SW480 (cell line): ENCODE measurements at places on chromosomes 7 and 10.

- no peak for DNase-seq
These were observed 183.0 kb upstream of the PITRM1 start for GRCh38 chr10:3355536-3355935.

- DNase-seq = no peak
These were observed 250.5 kb downstream of the SDK1 start for GRCh38 chr7:3551536-3551935.

DNA sequence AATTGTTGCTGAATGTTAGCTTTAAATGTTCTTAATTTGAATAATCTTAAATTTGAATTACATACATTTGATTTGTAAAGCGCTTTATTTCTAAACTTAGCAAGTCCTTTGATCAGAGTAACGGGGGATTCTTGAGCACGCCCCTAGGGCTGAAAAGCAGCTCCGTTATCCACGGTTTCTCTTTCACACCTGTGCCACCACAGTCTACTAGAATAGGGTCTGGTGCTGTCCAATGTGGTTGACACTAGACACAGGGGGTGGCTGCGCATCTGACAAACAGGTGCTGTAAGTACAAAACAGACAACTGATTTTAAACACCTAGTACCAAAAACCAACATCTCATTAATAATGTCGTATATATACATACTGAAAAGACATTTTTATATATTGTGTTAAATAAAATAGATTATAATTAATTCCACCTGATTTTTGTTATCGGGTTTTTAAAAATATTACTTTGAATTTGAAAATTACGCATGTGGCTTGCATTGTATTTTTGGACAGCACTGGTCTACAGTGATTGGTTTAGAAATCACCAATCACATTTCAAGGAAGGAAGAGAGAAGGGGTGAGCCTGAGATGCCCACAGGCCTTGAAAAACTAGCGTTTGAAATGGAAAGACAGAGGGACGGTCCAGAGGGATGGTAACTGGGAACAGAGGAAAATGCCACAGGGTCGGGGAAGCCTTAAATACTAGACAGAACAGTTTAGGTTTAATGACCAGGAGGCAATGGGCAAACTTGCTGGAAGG is 7.3 kb downstream of the SEPHS1 start:
- no peak for DNase-seq

GRCh38 chr10:117370205-117370604 is 5.0 kb downstream of the PDZD8 start:
- DNase-seq = no peak

DNA sequence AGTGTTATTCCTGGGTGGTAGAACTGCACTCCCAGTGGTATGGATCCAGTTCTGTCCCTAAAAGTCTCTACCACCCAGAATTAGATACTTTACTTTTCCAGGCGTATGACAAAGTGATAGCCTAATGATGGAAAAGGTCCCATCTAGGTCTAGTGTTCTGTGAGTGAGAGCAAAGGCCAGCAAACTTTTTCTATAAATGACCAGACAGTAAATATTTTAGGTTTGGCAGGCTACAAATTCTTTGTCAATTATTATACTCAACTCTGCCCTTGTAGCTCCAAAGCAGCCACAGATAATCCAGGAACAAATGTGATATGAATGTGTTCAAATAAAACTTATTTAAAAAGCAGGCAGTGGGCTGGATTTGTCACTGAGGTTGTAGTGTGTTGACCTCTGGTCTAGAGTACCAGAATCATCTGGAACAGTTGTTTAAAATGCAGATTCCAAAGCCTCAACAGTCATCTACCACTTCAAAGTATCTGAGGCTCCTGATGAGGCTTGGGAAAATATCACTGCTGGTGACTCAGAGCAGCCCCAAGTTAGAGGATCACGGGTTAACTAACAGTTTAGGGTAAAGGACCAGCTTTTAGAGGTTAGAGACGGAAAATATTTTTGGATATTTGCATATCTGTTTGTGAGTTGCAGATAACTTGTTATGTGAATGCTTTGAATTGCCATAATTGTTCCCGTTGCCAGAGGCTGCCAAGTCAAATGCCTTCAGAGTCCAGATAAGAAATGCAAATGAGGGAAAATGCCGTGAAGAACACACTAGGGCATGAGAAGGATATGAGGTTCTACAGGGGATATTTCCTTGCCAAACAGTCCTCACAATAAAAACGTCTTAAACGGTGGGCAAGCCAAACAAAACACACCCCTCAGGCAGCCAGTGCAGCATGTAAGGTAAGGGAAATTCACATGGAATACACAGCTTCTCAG is 19.4 kb downstream of the NRAP start:
- peak; percentile 83 for DNase-seq

DNA sequence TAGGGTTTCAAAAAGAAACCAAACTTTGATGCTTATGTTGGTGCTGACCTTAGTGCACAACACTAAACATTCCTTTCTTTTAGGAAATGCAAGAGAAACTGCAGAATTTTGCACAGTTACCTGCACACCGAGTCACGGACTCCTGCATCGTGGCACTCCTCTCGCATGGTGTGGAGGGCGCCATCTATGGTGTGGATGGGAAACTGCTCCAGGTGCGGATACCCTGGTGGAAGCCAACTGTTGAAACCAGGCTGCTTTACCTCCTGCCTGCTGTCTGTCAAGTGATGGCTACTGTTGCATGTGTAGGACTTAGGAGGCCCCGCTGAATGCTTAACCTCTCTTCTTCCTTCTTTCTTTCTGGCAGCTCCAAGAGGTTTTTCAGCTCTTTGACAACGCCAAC is 11.7 kb downstream of the CASP2 start:
- peak; percentile 34 for DNase-seq

DNA sequence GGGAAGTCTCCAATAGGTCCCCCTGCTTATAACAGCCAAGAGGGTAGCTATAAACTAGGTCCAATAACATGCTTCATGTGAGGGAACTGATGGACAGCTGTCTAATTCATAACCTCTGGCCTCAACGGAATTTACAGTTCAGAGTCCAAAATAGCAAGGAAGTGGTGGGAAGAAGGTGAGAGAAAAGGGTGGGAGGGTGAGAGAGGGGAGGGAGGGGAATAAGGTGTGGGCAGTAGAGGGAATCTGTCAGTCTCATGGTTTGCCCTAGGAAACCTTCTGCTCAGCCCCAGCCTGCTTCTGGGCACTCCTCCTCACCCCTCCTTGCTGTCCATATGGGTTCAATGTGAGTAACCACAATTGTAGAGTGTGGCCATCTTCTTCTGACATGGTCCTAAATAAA is 133.4 kb upstream of the ADO start:
- DNase-seq = no peak

DNA sequence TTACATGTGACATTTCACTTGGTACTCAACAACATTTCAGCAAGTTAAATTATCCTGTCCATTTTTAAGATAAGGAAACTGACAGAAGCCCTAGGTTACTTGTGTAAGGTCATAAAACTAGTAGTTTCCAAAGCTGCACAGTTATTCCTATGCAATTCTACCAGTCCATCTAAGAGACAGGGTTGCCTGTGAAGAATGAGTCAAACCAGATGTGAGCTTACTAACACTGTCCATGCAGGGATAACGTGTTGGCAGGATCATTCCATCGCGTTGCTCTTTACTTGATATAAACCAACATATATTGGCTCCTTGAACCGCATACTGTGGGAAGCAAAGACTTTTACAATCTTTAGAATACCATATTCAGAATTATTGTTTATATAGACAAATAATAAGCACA is 280.9 kb upstream of the HGF start:
- no peak for DNase-seq

DNA sequence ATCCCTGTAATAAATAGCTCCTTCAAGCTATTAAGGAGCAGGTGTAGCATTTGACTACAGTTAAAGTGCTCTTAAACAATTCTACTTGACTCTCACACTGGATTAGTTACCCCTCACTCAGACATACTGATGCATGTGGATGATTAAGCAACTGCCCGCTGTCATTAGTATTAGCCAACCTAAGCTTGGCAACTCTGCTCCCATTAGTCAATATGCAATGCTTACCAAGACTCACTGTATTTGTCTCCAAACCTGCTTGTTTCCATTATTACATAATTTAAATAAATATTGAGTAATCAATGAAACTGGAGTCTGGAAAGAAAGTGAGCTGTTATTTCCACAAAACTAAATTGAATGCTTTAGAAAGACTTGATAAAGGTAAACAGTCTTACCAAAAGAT is 144.0 kb upstream of the ASAH2 start:
- no peak for DNase-seq

DNA sequence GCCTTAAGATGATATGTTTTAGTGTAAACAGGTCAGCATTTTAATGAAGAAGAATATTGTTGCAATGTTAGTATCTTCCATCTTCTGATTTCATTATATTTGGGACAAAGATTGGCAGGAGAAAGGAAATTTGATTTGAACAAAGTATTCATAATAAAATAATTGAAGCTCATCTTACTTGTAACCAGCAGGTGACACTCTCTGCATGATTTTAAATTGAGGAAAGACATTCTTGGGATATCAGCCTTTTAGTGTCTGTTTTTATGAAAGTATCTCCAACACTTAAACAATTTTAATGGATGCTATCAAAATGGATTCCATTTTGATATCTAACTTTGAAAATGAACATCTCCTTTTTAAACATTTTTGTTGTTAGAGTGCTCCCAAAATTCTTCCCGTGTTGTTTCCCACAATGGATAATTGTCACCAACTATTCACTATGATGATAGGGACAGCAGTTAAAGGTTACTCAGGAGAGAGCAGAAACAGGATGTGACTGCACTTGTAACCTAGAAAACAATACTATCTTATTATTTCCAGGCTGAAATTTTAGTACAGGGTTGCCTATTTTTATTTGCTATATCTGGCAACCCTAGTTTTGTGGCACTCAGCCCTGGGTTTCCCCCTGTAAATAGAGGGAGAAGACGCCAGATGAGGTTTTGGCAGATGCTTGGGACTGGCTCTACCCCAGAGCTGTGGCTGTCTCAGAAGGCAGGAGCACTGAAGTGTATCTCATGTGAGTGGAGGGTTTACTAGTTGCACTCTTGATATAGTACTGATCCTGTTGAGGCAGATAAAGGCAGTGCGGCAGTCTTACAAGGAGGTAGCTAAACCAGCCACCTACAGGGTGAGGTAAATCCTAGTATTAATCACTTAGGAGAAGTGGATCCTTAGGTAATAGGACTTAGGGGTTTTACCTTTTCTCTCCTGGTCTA is 31.0 kb upstream of the ABCB4 start:
- DNase-seq = peak; percentile 62

DNA sequence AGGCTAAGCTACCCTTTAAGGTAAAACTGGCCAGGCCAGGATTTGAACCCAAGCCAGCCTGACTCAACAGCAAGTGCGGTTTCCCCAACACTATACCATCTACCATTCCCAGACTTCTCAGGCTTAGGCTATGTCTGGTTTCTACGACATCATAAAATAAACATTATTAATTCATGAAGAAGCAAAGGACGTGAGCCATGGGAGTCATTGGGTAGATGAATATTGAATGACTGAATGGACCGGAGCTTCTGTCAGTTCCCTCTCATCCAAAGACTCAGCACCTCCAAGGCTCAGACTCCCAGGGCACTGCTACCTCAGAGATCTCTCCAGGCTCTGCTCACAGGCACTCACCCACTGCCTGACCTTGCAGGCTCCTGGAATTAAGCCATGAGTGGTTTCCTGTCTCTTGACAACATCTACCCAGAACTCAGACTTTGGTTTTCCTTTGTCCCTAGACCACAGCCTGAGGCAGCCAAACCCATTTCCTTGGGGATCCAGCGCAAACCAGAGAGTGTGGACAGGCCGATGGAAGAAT is 64.6 kb upstream of the STEAP1B start:
- DNase-seq = no peak

GRCh38 chr10:49560526-49560925 is 21.6 kb upstream of the ERCC6 start:
- DNase-seq = no peak

DNA sequence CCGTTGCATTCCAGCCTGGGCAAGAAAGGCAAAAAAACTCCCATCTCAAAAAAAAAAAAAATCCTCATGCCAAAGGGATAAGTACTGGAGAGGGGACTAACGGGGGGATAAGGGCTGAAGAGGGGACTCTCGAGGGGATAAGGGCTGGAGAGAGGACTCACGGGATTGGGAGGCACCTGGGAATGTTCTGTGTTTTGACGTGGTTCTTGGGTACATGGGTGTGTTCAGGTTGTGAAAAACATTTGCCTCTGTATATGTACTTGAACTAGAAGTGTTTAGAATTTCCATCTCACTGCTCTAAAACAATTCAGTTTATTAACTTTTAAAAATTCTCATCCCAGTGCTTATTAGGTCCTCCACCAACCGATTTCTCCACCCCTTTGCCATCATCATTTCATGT is 4.5 kb downstream of the FKBP6 start:
- DNase-seq = no peak

DNA sequence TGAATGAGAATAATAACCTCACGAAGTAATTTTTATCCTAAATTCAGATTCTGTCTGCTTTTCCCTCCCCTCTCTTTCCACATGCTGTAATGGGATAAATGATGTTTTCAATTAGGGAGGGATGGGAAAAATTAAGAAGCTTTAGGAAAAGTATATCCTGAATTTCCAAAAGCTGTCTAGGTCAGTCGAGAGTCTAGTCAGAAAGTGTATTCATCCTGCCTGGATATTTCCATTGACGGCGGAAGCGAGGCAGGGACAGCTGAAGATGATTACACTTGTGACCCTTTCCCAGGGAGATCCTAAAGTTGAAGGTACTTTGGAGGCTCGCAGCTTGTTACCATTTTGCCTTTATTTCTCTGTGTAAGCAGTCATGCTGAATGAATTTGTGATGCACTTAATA is 204.1 kb downstream of the ZNF365 start:
- no peak for DNase-seq

- DNase-seq = no peak
These were observed 25.5 kb downstream of the SLC18A2 start for GRCh38 chr10:117266400-117266799.

- DNase-seq = no peak
These were observed 90.0 kb upstream of the BMPER start for GRCh38 chr7:33815336-33815735.

GRCh38 chr10:78800006-78800405 is 268.8 kb upstream of the ZMIZ1 start:
- DNase-seq = no peak

GRCh38 chr10:117248750-117249465 is 8.0 kb downstream of the SLC18A2 start:
- DNase-seq = no peak

GRCh38 chr10:103765981-103766380 is 89.4 kb downstream of the SH3PXD2A start:
- no peak for DNase-seq

GRCh38 chr10:99681553-99681952 is 22.2 kb downstream of the ENTPD7 start:
- no peak for DNase-seq

GRCh38 chr10:116216676-116217075 is 56.3 kb downstream of the GFRA1 start:
- DNase-seq = no peak

GRCh38 chr10:80407812-80408241 is 524 bp upstream of the PRXL2A start:
- DNase-seq = peak; percentile 82
